GM23338 (cell line): ENCODE measurements at places on chromosomes 2 and 18. TPM values are rescaled to one million over a fixed set of nuclear protein-coding genes. Genes with fewer than 3 reads are reported as not detected.

The FZD7 gene
- 404 and 435 TPM in 2 replicates for total RNA-seq

The FAM228B gene
- total RNA-seq = 2.9 and 3.4 TPM in 2 replicates

DNA sequence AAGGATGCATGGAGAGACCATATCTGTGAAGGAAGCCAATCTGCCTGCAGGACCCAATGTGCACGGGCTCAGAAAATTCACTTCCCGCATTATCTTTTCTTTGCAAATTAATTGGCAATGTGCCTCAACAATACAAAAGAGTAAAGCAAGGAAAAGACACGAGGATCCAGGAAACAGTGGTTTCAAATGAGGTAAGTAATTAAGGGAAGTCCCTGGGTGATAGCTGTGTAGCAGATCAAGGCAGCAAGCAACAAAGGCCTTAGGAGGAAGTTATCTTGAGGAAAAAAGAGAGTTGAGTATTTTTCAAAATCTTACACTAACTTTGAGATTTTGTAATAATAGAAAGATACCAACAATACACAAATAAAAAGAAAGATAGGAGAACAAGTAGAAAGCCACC, 44.3 kb upstream of the TGIF1 start:
- peaks cover 10% of the 10 kb centered on the region for H3K4me1 ChIP-seq
- no peak overlapping the region for H3K4me3 ChIP-seq
- no peak for DNase-seq
- H3K27ac ChIP-seq = no peak overlapping the region

The GRHL1 gene
- total RNA-seq = 2.5 and 4.2 TPM in 2 replicates

DNA sequence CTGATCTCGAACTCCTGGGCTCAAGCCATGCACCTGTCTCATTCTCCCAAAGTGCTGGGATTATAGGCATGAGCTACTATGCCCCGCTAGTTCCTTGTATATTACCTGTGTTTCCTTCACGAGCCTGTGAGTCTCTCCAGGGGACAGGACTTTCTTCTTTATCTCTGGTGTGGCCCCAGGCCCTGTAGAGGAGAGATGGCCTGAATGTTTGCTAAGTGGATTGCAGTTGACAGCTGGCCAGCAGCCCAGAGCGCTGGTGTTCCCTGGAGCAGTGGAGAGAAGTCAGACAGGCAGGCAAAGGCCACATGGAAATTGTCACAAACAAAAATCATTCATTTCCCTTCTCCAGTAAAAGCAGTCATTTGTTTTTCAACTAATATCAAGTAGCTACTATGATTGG, 17.9 kb downstream of the LPIN1 start:
- no peak for DNase-seq
- H3K4me1 ChIP-seq = no peaks in the 10 kb centered on the region
- H3K27ac ChIP-seq = no peak overlapping the region
- no peaks in the 10 kb centered on the region for H3K27me3 ChIP-seq
- H3K4me3 ChIP-seq = no peak overlapping the region
- no peaks in the 10 kb centered on the region for H3K36me3 ChIP-seq

The NT5DC4 gene
- not detected in 2 replicates for total RNA-seq

The KYNU gene
- total RNA-seq = 0.03 and 0.50 TPM in 2 replicates

- H3K27ac ChIP-seq = no peak overlapping the region
- no peak overlapping the region for H3K4me3 ChIP-seq
- no peaks in the 10 kb centered on the region for H3K27me3 ChIP-seq
- H3K4me1 ChIP-seq = peaks cover 22% of the 10 kb centered on the region
These were observed 8.9 kb upstream of the ANKRD29 start for GRCh38 chr18:23671564-23671963.
